Trophoblast cell (in vitro differentiated cells and primary cell): ENCODE measurements at places on chromosomes 12 and 14.

DNA sequence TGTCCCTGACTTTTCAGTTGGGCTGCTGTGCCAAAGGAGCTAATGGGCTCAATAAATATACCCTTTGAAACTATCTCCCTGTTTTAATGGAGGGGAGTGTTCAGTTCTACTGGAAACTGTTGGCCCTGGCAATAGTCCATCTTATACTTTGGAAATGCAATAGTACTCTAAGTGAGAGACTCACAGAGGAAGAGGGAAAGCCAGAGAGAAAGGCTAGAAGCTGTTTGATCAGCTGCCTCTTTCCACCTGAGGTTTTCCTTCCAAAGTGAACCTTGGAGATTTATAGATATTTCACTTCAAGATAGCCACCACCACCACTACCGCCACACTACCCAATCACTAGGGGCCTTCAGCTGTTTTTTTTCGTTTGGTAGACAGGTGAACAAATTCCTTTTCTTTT lies 93.6 kb upstream of the CCDC91 start:
- H3K4me1 ChIP-seq: peaks cover 3% of the 10 kb centered on the region
- no peaks in the 10 kb centered on the region for H3K27me3 ChIP-seq
- no peak for DNase-seq

DNA sequence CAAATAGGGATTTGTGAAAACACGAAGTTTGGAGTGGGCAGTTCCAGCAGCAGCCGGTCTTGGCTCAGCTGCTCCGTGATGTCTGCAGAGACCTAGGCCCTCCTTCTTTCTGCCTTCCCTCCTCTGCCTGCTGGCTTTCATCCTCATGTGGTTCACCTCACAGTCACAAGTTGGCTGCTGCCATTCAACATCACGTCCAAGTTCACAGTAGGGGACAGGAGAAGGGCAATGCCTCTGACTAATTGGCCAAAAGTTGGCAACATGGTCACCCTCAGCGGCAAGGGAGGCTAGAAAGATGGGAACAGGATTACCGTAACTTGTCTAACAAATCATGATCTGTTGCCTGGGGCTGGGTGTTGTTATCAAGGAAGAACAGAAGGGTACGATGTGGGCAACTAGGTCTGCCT lies 7.8 kb upstream of the CACNA2D4 start:
- no peak for DNase-seq
- no peak overlapping the region for H3K4me3 ChIP-seq
- no peaks in the 10 kb centered on the region for H3K27me3 ChIP-seq

GRCh38 chr14:102360388-102360787 lies 2.3 kb downstream of the CINP start:
- peaks cover 4% of the 10 kb centered on the region for H3K36me3 ChIP-seq
- no peak for DNase-seq
- H3K4me1 ChIP-seq: peaks cover 10% of the 10 kb centered on the region
- H3K27ac ChIP-seq: no peak overlapping the region
- no peaks in the 10 kb centered on the region for H3K27me3 ChIP-seq

- no peaks in the 10 kb centered on the region for H3K27me3 ChIP-seq
- no peak overlapping the region for H3K4me3 ChIP-seq
- peak; percentile 39 for DNase-seq
- H3K27ac ChIP-seq: no peak overlapping the region
- peaks cover 2% of the 10 kb centered on the region for H3K36me3 ChIP-seq
These were observed 97.1 kb upstream of the PLEKHG7 start for GRCh38 chr12:92605621-92606170.

GRCh38 chr12:99746538-99746937 lies 99.0 kb downstream of the GARIN6 start:
- DNase-seq: peak; percentile 12
- no peaks in the 10 kb centered on the region for H3K27me3 ChIP-seq
- H3K36me3 ChIP-seq: no peaks in the 10 kb centered on the region
- H3K27ac ChIP-seq: no peak overlapping the region
- H3K4me1 ChIP-seq: no peaks in the 10 kb centered on the region
- no peak overlapping the region for H3K4me3 ChIP-seq

DNA sequence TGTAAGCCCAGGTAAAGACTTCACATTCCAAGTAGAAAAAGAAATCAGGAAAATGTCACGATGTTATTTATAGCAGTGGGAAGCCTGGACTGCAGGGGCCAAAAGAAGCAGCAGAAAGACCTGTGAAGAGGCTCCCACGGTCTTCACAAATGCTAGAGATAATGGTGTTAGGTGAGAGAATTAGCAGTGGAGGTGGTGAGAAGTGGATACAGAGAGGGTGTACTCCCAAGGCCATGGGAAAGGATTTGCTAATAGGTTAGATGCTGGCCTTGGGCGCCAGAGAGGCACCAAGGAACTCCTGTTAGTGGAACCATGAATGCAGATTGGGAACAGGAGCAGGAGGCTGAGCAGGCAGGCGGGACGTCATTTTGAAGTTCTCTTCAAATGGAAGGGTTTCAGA lies 386.1 kb downstream of the C12orf75 start:
- no peak overlapping the region for H3K27ac ChIP-seq
- H3K4me3 ChIP-seq: no peak overlapping the region
- no peaks in the 10 kb centered on the region for H3K36me3 ChIP-seq
- H3K4me1 ChIP-seq: no peaks in the 10 kb centered on the region

DNA sequence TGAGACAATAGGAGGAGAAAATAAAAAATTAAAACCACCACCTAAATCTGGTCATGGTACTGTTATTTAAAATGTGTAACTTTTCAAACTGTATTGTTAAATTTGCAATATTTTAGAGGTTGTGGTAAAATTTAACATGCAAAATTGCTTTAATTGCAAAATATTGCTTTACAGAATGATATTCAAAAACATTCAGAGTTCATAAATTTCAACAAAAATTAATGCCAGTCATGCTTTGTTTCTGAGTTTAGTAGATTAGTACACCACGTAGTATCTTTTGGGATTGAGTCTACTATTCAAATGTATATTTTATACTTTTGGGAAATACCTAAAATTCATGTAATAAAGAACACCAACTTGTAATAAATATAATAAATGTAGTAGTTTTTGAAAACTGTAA lies 18.3 kb downstream of the ETFRF1 start:
- no peaks in the 10 kb centered on the region for H3K27me3 ChIP-seq
- no peak for DNase-seq
- peaks cover 5% of the 10 kb centered on the region for H3K36me3 ChIP-seq
- H3K27ac ChIP-seq: no peak overlapping the region
- no peaks in the 10 kb centered on the region for H3K4me1 ChIP-seq

DNA sequence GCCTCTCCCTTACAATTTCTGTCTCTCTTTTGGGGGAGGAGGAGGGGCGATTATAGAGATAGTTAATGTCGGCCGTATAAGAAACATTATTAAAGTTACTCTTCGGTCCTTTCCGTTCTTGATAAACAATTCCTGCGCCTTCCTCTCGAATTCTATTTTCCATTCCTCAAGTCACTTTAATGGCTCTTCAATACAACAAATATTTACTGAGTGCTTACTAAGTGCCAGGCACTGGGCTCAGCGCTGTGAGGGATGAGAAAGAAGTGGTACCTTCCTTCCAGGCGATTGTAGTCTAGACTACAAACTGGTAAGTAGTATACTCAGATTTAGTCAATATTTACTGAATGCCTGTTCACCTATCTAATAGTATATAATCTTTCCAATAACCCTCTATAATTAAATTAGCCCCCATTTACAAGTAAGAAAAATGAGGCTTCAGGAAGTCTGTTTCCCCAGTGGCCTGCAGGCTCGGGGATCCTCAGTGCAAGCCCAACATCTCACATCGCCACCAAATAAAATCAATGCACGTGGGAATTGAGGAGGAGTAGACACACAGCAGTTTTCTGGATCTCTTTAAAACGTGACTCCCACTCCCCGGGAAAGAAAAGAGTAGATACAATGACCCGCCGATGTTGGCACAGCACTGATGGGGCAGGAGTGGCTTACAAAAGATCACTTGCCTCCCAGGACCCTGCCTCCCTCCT lies 589 bp upstream of the ZNF219 start:
- DNase-seq: no peak
- H3K4me3 ChIP-seq: peak overlapping the region; percentile 70
- H3K36me3 ChIP-seq: no peaks in the 10 kb centered on the region
- peaks cover 7% of the 10 kb centered on the region for H3K4me1 ChIP-seq
- no peaks in the 10 kb centered on the region for H3K27me3 ChIP-seq
- H3K27ac ChIP-seq: no peak overlapping the region

- DNase-seq: peak; percentile 24
- H3K27me3 ChIP-seq: no peaks in the 10 kb centered on the region
- H3K4me3 ChIP-seq: no peak overlapping the region
- no peaks in the 10 kb centered on the region for H3K36me3 ChIP-seq
- no peak overlapping the region for H3K27ac ChIP-seq
These were observed 24.3 kb downstream of the CNOT2 start for GRCh38 chr12:70267550-70267949.

- no peak overlapping the region for H3K27ac ChIP-seq
- no peaks in the 10 kb centered on the region for H3K36me3 ChIP-seq
- no peak overlapping the region for H3K4me3 ChIP-seq
- DNase-seq: peak; percentile 35
These were observed 86.8 kb downstream of the FGD4 start for GRCh38 chr12:32486158-32486557.

DNA sequence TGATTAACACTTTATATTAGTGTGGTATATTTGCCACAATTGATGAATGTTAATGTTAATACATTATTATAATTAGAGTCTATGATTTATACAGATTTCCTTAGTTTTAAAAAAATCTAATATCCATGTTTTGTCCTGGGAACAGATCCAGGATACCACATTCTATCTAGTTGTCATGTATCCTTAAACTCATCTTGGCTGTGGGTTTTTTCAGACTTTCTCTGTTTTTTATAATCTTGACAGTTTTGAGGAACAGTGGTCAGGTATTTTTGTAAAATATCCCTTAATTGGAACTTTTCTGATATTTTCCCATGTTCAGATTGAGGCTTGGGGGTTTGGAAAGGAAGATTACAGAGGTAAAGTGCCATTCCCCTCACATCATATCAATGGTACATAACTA lies 104.1 kb downstream of the LMNTD1 start:
- DNase-seq: no peak
- H3K27me3 ChIP-seq: no peaks in the 10 kb centered on the region
- no peaks in the 10 kb centered on the region for H3K4me1 ChIP-seq
- H3K4me3 ChIP-seq: no peak overlapping the region
- H3K36me3 ChIP-seq: no peaks in the 10 kb centered on the region

- no peak overlapping the region for H3K4me3 ChIP-seq
- no peaks in the 10 kb centered on the region for H3K36me3 ChIP-seq
- H3K4me1 ChIP-seq: no peaks in the 10 kb centered on the region
- DNase-seq: peak; percentile 13
- no peak overlapping the region for H3K27ac ChIP-seq
These were observed 6.0 kb upstream of the SDSL start for GRCh38 chr12:113416091-113416754.

- no peaks in the 10 kb centered on the region for H3K36me3 ChIP-seq
- H3K27me3 ChIP-seq: no peaks in the 10 kb centered on the region
These were observed 28.0 kb upstream of the ADIPOR2 start for GRCh38 chr12:1662761-1663439.

DNA sequence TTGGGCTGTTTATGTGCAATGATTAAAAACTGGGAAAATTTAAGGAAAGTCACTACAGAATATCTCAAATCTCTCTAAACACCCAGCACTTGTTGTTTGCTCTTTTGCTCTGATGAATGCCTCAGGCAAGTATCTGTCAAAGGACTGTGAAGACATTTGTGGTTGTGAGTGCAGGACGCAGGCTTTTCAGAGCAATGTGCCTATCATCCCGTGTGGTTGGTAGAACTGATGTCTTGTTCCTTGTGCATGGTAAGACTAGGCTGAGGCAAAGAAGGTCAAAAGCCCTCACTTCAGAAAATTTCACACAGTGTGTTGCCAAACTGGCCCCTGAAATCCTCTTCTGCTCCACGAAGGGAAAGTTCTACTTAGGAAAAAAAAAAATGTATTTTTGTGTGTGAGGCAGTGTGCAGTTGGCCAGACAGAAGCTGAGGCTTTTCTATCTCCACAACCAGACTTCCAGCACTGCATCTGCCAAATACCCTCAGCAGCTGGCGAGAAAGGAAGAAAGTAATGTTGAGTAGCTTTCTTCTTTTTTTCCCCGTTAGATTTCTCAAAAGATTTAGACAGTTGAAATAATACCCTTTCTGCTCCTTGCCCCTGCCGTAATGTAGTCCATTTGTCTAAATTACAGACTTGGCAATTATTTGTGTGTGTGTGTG lies 1103.1 kb downstream of the VRK1 start:
- H3K27ac ChIP-seq: no peak overlapping the region
- H3K4me1 ChIP-seq: no peaks in the 10 kb centered on the region
- H3K27me3 ChIP-seq: no peaks in the 10 kb centered on the region
- DNase-seq: no peak
- no peak overlapping the region for H3K4me3 ChIP-seq

- no peak overlapping the region for H3K27ac ChIP-seq
- H3K36me3 ChIP-seq: no peaks in the 10 kb centered on the region
- H3K4me1 ChIP-seq: no peaks in the 10 kb centered on the region
- no peak overlapping the region for H3K4me3 ChIP-seq
- DNase-seq: no peak
These were observed 178.9 kb upstream of the FKBP4 start for GRCh38 chr12:2615665-2616402.

DNA sequence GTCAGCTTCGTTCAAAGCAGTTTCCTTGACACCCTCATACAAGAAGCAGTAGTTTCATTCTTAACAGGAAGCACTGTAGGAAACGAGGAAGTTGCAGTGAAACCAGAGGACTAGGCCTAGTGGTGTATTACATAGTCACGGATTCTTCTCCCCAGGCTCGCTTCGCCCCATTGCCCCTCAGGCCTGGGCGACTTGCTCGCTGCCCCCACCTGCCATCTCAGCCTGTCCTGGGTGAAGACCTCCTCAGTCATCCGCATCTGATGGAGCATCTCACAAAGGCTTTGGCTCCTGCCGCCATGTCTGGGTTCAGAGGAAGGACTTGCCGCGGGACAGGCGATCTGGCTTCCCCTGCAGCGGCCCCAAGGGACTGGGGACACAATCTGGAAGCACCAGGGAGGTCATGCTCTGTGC lies 93.5 kb downstream of the LMNTD1 start:
- H3K27ac ChIP-seq: no peak overlapping the region
- no peaks in the 10 kb centered on the region for H3K36me3 ChIP-seq
- no peaks in the 10 kb centered on the region for H3K27me3 ChIP-seq
- H3K4me1 ChIP-seq: no peaks in the 10 kb centered on the region

GRCh38 chr12:31736472-31736871 lies 7.7 kb upstream of the AMN1 start:
- no peaks in the 10 kb centered on the region for H3K36me3 ChIP-seq
- peak; percentile 81 for DNase-seq
- no peak overlapping the region for H3K27ac ChIP-seq
- H3K4me3 ChIP-seq: no peak overlapping the region
- H3K27me3 ChIP-seq: no peaks in the 10 kb centered on the region

DNA sequence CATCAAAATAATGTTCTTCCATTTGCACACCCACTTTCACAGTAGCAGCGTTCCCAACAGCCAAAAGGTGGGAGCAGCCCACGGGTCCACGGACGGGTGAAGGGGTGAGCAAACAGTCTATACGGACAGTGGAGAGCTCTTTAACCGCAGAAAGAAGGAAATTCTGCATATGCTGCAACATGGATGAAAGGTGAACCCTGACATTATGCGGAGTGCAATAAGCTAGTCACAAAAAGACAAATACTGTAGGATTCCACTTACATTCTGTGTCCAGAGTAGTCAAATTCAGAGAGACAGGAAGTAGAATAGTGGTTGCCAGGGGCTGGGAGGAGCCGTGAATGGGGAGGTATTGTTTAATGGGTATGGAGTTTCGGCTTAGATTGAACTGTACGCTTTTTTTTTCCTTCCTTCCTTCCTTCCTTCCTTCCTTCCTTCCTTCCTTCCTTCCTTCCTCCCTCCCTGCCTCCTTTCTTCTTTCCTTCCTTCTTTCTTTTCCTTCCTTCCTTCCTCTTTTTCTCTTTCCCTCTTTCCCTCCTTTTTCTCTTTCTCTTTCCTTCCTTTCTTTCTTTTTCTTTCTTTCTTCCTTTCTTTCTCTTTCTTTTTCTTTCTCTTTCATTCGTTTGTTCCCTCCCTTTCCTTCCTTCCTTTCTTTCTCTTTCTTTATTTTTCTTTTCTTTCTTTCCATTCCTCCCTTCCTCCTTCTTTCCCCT lies 15.8 kb upstream of the ANKRD9 start:
- no peaks in the 10 kb centered on the region for H3K27me3 ChIP-seq
- H3K27ac ChIP-seq: peak overlapping the region; percentile 68
- DNase-seq: peak; percentile 67
- H3K36me3 ChIP-seq: no peaks in the 10 kb centered on the region
